H9 (cell line): ENCODE measurements at places on chromosomes 6 and 20.

GRCh38 chr6:163741743-163742363, 327.3 kb downstream of the QKI start:
- DNase-seq: no peak

GRCh38 chr6:390914-391558, 516 bp upstream of the IRF4 start:
- DNase-seq: peak; percentile 71

DNA sequence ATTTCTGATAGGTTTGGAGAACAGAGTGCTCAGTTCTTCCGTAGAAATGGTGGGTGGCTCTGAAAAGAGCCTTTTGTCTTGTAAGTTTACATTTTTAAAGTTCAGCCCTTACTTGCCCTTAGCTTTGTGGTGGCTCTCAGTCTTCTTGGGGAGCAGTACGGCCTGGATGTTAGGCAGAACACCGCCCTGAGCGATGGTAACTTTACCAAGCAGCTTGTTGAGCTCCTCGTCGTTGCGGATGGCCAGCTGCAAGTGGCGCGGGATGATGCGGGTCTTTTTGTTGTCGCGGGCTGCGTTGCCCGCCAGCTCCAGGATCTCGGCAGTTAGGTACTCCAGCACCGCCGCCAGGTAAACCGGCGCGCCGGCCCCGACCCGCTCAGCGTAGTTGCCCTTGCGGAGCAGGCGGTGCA, 19.5 kb downstream of the OR2B2 start:
- no peak for DNase-seq

DNA sequence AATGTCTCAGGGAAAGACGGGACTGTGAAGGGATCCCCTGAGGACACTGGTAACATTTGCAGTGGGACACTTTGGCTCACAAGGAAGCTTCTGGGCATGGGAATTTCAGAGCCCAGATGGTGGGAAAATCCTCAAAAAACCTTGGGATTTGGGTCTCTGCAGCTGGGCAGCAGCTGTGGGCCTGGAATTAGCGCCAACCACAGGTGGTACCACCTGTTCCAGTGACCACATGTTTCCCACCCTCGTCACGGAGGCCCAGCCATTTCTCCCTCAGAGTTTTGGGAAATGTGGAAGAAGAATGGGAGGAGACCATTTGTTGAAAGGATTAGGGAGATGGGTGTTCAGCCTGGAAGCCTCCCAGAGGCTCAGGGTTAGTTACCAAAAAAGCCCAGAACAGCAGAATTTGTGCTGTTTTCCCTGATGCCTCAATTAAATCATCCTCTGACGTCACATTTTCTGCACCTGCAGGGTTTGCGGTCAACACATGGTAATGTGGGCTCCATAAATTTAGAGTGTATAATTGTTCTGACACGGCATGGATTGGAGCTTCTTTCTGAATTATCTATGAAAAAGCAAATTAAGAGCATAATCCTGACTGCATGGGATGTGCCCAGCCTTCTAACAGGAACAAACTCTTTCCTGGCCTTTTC, 34.4 kb downstream of the EDN3 start:
- no peak for DNase-seq

DNA sequence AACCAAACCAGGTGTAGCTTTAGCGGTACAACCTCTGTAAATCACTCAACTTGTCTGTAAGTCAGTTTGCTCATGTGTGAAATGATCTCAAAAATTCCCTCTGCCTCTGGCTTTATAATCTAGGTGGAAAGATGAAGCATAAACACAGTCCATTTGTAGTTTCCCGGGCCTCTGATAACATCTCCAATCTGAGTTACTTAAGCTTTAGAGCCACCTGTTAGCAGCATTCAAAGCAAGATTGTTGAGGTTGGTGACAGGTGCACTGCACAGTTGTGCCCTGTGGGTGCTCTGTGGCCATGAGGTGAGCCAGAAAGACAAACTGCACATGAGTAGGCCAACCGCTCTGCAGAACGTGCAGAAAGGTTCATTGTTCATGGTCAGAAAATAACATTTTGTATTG, 53.7 kb downstream of the MOCS1 start:
- DNase-seq: no peak

- DNase-seq: no peak
Measured at GRCh38 chr20:32678948-32679347, 5.2 kb upstream of the C20orf203 start.

DNA sequence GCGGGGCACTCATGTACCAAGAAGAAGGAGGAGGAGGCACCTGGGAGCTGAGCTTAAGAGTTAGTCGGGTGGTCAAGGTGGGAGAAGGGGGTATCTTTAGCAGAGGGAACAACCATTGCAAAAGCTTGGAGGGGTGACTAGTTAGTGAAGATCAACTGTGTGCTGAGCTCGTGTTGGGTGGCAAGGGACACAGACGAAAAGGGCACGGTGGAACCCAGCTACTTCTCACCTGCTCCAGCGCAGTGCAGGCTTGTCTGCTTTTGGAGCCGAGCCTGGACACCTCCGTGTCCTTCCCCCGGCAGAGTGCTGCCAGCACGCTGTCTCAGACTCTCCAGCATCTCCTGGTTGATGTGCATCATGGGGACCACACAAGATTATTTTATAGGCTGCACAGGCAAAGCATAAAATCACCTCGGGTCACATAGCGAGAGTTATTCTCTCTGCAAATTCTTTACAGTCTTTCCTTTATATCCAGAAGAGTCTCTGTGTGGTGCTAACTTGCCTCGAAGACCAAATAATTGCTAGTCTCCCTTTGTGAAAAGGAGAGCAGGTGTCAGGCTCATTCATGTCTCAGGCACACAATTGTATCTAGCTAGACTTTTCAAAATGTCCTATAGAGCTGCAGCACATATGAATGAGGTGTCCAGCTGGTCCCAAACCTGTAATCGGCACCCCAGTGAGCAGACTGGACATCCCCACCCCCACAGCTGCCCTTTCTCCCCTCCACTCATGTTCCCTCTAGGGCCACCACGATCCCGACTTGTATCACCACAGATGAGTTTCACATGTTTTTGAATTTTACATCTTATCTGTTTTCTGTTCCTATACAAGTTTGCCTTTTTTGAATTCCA, 123.4 kb downstream of the CEBPB start:
- no peak for DNase-seq

GRCh38 chr6:2959909-2960719, 11.3 kb downstream of the SERPINB6 start:
- peak; percentile 64 for DNase-seq

DNA sequence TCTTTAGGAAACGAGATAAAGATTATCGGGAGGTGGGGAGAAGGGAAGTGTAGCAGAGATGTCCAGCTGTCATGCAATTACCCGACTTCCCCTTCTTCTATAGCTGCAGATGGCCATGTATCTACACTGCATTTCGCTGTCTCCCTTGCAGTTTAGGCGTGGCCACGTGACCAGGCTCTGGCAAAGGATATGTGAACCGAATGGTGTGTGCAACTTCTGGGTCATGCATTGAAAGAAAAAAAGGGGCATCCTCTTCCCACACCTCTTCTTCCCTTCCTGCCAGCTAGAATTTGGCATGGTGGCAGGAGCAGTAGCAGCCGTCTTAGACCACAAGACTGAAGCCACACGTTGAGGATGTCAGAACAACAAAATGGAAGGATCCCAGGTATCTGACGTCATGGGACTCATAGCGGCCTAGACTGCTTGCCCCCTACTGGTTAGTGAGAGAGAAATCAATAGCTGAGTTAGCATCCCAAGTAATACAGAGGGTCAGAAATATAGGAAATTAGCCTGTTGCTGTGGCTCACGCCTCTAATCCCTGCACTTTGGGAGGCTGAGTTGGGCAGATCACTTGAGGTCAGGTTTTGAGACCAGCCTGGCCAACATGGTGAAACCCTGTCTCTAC, 32.8 kb downstream of the TCF15 start:
- DNase-seq: peak; percentile 62

GRCh38 chr6:130517444-130517931, 151.7 kb downstream of the TMEM200A start:
- no peak for DNase-seq

- peak; percentile 22 for DNase-seq
Measured at GRCh38 chr6:11092668-11093375, 812 bp upstream of the SMIM13 start.

GRCh38 chr6:98467091-98467490, 367.3 kb upstream of the POU3F2 start:
- DNase-seq: no peak

- no peak for DNase-seq
Measured at GRCh38 chr6:118895859-118896258, 1.9 kb downstream of the ASF1A start.

DNA sequence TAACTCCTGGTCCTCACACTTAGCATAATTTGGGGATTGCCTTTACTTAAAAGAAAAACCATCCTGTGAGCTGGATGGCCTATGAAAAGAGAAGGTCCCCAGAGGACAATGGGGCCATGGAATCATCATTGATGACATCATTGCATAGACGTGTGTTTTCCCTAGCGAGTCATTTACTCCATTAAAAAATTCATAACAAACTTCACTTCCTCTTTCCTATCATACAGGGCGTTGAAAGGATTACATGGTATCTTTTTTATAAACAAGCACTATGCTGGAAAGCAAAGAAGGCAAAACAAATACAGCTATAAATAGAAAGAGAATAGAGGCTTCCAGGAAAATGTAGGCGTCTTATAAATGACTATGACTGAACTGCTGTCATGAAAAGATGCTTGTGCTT, 11.3 kb upstream of the COL12A1 start:
- DNase-seq: no peak

DNA sequence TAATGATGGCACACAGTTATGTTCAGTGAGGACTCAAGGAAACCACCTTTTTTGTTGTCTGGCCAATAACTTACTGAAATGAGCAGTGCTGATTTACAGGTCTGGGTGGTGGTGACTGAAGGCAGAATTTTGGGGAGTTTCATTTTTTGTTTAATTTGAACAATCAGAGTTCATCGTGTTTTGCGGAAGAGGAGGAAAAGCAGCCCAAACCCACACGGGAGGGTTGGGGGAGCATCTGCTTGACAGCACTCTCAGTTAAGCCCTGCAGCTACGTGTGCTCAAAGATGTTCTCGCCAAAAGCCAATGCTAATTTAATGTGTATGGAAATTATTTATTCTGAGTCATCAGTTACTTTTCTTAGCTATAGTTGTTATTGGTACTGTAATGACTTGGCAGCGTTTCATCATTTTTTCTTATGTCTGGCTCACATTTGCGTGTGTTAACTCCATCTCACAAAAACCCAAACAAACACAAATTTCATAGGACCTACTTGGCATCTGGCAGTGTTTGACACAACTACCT, 89.2 kb downstream of the UST start:
- DNase-seq: no peak

DNA sequence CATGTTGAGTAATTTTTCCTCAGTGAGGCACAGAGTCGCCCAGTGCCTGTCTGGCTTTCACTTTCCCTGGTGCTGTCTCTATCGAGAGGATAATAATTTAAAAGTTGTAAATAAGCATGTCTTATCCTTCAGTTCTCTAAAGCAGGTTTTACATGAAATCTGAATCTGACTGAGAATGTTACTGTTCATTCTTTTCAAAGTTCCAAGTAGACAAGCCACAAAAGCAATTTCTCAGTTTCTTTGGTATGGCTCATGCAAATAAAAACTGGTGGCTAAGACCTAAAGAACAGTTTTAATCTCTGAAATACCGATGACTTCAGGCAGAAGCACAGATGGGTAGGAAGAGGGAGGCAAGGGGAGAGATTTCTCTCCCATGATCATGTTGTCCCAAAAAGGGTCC, 87.6 kb upstream of the GCM1 start:
- DNase-seq: no peak

GRCh38 chr20:20331817-20332216, 36.1 kb upstream of the INSM1 start:
- DNase-seq: no peak

- no peak for DNase-seq
Measured at GRCh38 chr6:11128608-11129007, 17.1 kb upstream of the ERVFRD-1 start.

- DNase-seq: no peak
Measured at GRCh38 chr6:32178547-32179440, 589 bp downstream of the RNF5 start.

DNA sequence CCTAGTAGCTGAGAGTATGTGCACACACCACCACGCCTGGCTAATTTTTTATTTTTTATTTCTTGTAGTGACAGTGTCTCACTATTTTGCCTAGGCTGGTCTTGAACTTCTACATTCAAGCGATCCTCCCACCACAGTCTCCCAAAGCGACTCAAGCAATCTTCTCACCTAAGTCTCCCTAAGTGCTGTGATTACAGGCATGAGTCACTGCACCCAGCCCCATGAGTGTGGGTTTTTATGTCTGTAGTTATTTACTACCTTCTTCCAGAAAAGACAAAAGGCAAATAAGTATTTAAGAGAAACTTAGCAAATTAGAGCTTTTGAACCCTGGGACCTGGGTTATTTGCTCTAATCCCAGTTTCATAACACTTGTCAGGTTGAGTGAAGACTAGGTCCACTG, 92.3 kb upstream of the HCRTR2 start:
- no peak for DNase-seq

- no peak for DNase-seq
Measured at GRCh38 chr6:137416376-137417109, 77.7 kb downstream of the OLIG3 start.

DNA sequence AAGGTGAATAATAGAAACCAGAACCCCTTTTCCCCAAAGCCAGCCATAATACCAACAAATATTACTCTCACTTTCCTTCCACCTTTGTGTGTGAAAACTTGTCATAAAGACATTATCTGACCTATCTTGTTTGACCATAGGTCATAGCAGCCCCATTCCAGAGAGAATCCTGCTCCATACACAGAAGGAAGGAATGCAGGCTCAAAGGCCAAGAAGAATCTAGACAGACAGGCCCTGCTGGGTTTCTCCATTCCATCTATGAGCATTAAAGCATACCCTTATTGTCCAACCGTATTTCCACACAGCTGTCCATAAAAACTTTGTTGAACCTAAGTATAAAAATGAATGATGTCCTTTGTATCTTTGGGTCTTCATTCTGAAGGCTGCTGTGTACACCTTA, 40.7 kb upstream of the KCNK5 start:
- DNase-seq: no peak

GRCh38 chr6:41671376-41671775, 33.1 kb downstream of the MDFI start:
- no peak for DNase-seq

GRCh38 chr6:162644153-162644552, 83.4 kb downstream of the PRKN start:
- no peak for DNase-seq

GRCh38 chr6:6569096-6569810, 19.3 kb upstream of the LY86 start:
- no peak for DNase-seq
